Lower leg skin (tissue), 4 donors: ENCODE measurements at places on chromosomes 2 and 18. TPM values are rescaled to one million over a fixed set of nuclear protein-coding genes. Genes with fewer than 3 reads are reported as not detected.

- no peak for DNase-seq
Measured at GRCh38 chr2:128777196-128778035, 458.7 kb upstream of the HS6ST1 start.

- DNase-seq: no peak
Measured at GRCh38 chr2:69545477-69545932, 98.0 kb downstream of the AAK1 start.

DNA sequence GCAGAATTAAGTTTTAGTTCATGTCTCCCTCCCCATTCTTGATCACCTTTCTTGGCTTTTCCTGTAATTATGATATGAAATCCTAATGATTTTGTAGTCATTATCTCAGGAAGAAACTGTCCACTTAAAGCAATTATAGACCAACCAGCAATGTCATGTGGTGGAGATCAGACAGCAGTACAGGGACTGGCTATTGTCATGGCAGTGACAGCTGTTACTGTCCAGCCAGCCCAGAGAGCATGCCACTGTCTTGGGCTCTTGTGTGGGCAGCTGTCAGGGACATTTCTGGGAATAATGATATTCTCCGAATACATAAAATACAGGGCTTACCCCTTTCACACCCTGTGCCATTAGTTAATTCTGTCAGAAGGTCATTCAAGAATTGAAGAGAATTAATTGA, 355.3 kb upstream of the RAB12 start:
- DNase-seq: no peak

- no peak for DNase-seq
Measured at GRCh38 chr18:24128700-24129099, 10.2 kb upstream of the CABYR start.

Gene CAPN14
- total RNA-seq: 0.83 TPM
